ENCODE measurements at places on chromosomes 13 and 19.

GRCh38 chr19:55801416-55801815 lies 30.4 kb downstream of the NLRP11 start:
- no peak for DNase-seq

- no peak for DNase-seq
These were observed 52.3 kb upstream of the FNDC3A start for GRCh38 chr13:48923376-48923775.

GRCh38 chr13:32376642-32377415 lies 51.1 kb downstream of the N4BP2L1 start:
- DNase-seq, result no peak

GRCh38 chr19:46845959-46846459 lies 4.6 kb downstream of the AP2S1 start:
- no peak for DNase-seq

DNA sequence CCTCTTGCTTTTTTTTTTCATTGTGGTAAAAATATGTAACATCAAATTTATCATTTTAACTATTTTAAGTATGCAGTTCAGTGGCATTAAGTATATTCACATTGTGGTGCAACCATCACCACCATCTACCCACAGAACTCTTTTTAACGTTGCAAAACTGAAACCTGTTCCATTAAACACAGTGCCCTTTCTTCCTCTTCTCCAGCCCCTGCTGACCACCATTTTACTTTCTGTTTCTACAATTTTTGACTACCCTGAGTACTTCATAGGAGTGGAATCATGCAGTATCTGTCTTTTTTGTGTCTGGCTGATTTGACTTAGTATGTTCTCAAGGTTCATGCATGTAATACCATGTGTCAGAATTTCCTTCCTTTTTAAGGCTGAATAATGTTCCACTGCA lies 153.1 kb downstream of the FGF9 start:
- no peak for DNase-seq

DNA sequence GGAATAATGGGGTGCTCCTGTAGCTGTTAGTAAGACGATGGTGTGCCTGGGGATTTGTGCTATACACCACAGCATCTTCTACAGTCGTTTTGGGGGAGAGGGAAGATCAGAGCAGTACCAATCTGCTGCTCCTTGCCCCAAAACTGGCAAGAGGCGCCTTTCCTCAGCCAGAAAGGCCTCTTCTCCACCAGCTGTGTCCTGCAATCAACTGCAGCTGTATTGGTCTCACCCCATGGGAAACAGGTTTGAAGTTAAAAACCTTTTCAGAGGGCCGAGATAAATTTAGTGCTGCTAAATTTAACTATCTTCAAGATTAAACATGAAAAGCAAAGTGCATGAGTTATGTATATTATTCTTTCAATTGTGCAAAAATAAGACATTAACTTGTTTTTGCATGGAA lies 1.2 kb upstream of the RNASEH2B start:
- DNase-seq, result no peak

DNA sequence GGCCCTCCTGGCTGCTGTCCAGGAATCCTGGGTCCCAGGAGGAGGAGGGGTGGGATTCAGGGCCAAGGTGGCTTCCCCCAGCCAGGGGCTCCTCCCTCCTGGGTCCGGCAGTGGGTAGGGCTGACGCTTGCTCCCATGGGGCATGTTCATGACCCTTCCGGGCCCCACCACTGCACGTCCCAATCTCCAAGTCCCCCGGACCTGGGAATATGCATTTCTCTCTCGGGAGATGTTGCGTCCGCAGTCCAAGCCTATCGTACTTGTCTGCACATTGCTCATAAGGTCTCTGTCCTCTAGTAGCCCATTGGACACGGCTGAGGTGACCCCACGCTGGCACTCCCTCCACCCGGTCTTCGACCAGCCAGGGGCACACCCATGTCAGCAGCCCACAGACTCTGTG lies 192.3 kb downstream of the TEX29 start:
- DNase-seq, result no peak

GRCh38 chr19:4707322-4707721 lies 16.3 kb downstream of the DPP9 start:
- DNase-seq, result no peak

DNA sequence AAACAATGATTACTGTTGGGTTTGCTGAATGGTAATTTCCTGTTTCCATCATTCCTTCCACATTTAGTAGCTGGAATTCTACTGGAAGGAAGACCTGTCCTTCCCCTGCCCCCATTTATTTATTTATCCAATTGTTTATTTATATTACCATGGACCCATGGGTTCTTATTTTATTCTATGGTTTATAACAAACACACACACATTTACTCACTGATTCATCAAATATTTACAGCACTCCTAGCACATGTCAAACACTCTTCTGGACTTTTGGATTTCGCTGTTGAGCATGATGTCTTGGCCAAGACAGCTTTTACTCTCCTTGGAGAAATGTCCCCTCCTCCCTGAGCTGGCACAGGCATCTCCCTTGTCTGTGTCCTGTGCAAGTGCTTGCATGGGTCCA lies 227.8 kb upstream of the MAB21L1 start:
- DNase-seq, result no peak

- DNase-seq, result no peak
These were observed 23.0 kb downstream of the PLEKHJ1 start for GRCh38 chr19:2212861-2213711.

GRCh38 chr13:110301083-110301482 lies 5.9 kb downstream of the COL4A1 start:
- no peak for DNase-seq

GRCh38 chr13:53775807-53776206 lies 747.2 kb downstream of the OLFM4 start:
- DNase-seq, result no peak

GRCh38 chr19:40954573-40954972 lies 36.5 kb upstream of the CYP2B6 start:
- no peak for DNase-seq

DNA sequence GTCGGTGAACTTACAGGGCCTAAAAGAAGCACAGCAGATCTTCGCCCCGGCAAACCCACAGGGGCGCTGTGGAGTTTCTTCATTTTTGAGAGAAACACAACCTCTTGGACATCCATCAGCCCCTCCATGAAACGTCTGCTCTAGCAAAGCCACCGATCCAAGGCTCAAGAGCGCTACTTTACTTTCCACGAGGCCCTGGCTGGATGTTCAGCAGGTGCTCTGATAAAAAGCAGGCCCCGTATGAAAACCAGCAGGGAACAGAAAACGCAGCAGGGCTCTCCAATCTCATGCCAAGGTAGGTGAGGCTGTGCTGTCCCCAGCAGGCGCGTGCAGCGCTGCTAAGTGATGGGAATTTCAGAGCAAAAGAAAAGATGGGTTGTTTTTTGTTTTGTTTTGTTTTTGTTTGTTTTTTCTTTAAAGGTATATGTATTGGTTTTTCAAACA lies 86.7 kb downstream of the IRS2 start:
- no peak for DNase-seq
